ENCODE measurements at places on chromosomes 1 and 21. TPM values are rescaled to one million over a fixed set of nuclear protein-coding genes. Genes with fewer than 3 reads are reported as not detected.

Gene DNAH14
- 29.8 TPM for total RNA-seq

DNA sequence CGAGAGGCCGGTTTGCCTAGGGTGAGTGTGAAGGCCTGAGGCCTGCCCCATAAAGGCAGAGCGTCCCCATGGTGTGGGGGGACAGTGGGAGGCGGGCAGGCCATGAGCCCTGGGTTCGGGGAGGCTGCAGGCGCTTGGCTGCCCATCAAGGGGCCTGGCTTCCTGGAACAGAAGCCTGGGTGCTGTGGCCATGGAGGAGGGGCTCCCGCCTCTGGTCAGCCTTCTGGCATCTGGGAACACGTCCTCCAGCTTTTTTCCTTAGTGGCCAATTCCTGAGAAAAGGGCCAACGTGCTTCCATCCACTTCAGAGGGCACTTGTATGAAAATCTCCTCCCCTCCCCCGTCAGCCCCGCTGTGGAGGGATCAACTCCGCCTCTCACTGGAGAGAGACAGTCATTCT lies 58.7 kb downstream of the PRDM16 start:
- no peak for ATAC-seq

GRCh38 chr1:185568155-185569123 lies 165.8 kb upstream of the HMCN1 start:
- ATAC-seq: no peak

Gene AMY2B
- total RNA-seq: 16.2 TPM

Gene AJAP1
- 5.4 TPM for total RNA-seq

DNA sequence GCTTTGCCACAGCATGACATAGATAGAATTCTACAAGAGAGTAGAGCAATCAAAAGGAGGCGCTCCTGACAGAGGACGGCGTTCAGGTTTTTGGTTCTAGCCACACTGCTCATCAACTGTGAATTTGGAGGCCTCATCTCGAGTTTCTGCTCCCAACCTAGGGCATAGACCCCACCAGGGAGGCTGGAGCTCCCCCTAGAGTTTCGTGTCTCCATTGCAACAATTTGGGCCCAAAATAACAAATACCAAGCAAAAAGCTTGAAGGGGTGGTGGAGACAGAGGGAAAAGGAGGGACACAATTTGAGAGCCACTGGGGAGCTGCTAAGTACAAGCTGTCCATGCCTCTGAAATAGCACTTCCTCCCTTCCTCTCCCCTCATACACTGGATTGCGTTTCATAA lies 297.0 kb downstream of the GPATCH2 start:
- ATAC-seq: no peak
